ENCODE measurements at places on chromosomes 7 and 10.

- no peak for DNase-seq
These were observed 82.0 kb downstream of the SND1 start for GRCh38 chr7:127733986-127734385.

- DNase-seq: no peak
These were observed 1.1 kb downstream of the CYP26A1 start for GRCh38 chr10:93074597-93075368.

DNA sequence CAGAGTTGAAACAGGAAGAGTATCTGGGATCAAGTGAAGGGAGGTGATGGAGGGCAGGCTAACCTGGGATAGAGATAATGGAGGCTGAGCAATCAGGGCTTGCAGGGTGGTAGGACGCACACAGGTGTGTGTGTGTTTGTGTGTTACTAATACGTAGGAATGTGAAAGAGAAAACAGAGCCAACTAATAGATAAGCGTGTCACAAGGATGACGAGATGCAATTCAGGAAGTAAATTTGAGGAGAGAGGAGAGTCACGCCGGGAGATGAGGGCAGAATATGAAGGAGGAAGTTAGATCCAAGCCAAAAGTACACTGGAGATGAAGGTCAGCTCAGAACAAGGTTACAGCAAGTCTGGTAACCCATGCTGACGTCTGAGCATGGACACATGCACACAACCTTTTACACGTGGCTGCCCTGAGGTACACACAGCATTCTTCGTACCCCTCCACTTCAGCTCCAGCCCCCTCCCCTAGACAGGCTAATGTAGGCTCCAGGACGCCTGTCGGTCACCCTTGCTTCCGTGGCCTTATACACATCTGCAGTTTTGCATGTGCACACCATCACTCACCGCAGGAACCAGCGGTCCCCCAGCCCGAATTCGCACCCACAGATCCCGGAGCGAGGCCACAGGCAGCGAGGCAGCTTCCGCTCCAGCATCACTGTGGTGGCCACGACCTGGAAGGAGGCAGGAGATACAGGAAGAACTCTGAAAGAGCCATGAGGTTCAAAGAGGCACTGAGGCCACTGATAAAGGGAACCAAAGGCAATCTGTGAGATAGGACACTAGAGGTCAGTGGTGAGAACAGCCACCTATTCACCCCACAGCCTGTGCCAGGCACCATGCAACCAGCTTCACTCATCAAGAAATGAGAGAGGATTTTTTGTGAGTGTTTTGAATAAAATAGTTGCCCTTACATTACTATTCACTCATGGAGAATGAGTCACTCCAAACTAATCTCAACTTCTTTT, 23.7 kb upstream of the TRPV6 start:
- no peak for DNase-seq

- DNase-seq: no peak
These were observed 367.9 kb downstream of the TFEC start for GRCh38 chr7:115662676-115663075.

GRCh38 chr7:148782757-148783456, 84.2 kb downstream of the CUL1 start:
- no peak for DNase-seq

DNA sequence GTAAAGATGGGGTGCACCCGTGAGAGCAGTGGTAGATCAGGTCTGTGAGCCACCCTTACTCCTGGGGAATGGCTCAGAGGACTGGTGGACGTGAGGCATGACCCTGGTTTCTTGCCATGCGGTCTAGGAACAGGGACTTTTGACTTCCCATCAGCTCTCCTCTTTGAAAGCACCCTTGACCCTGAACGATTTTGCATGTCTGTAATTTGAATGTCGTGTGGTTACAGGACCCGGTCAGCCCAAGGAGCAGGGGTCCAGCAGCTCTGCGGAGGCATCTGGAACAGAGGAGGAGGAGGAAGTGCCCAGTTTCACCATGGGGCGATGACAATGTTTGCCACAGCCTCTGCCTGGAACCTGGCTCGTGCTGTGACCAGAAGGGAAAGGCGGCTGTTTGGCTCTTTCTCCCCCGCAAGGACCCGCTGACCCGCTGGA, 8.6 kb upstream of the ORAI2 start:
- no peak for DNase-seq

DNA sequence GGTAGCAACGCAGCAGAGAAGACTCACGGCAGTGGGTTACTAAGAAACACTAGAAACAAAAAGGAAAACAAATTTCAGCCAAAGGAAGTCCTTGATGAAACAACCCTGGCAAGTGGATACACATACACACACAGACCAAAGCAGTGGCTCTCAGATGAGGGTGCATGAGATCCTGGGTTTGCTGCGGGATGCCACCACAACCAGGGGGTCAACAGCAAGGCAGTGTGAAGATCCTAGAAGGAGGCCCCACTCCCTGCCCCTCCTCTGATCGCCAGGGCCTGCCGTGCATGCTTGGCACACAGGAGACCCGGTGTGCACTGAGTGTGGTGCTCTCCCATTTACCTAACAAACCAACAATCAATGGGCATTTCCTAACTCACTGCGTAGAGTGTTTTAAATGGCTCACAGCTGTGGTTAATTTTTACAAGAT, 252.3 kb upstream of the KLF14 start:
- no peak for DNase-seq

GRCh38 chr10:95414844-95415485, 124.2 kb upstream of the PDLIM1 start:
- DNase-seq: no peak

GRCh38 chr7:74216361-74216761, 6.6 kb downstream of the LAT2 start:
- no peak for DNase-seq

- peak; percentile 46 for DNase-seq
These were observed 9.1 kb upstream of the ZYX start for GRCh38 chr7:143372070-143372469.

DNA sequence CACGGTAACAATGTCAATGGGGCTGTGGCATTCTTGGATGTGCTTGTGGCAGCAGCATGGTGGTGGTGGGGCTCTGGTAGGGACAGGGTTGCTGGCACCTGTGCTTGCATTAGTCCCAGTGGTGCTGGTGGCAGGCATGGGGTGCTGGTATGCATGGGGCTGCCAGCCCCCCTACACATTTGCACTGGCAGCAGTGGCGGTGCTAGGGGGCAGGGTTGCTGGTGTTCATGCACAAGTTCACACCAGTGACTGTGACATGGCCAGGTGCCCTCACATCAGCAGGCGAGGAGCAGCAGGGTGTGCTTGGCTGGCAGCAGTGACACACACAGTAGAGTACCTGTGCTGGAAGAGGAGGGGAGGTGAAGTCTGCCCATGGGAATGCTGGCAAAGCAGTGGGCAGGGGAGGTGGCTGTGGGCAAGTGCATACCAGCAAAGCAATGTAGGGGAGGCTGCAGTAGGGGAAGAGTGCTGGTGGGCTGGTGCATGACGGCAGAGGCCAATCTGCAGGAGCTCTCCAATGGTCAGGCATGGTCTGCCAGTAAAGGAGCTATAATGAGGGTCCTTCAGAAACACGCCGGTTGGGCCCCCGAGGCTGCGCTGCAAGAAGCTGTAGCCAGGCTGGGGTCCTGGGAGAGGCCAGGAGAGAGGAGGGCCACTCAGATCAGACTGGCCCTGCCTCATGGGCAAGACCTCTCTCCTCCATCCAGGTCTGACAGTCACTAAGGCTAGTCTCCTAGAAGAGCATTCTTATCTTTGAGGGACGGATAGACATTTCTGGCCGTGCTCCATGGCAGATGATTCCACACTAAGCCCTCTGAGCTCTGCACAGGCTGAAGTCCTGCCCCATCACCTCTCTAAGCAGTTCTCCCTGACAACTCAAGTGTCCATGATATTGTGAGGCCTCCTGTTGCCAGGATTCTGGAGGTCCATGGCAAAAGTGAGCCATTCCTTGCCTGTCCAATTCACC, 406.4 kb downstream of the SEMA3D start:
- DNase-seq: no peak

GRCh38 chr7:135791543-135792362, 43.1 kb upstream of the FAM180A start:
- no peak for DNase-seq

DNA sequence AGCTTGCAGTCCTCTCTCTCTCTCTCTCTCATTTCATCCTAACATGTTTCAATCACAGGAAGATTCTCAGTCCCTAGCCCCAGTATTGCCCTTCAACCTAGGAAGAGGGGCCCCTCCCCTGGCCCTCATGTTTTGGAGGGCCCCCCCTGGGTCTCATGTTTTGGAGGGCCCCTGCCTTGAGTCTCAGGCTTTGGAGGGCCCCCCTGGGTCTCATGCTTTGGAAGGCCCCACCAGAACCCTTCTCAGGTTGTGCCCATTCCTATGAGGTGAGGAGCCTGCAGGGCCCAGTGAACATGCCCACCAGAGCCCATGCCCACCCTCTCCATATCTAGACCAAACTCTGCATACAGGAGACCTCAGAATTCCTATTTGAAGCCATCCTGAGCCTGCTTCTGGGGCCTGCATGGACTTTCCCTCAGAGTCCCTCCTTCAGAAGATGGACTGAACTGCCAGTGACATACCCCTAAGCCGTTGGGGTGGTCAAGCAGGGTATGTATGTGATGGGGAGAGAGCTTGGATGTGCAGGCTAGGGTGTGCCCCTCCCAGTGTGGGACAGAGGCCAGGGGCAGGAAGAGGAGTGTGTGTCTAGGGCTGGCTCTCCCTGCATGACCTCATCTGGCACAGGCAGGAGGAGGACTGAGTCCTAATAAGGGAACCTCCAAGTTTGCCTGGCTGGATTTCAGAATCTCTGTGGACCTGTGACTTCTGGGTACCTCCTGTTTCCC, 8.1 kb upstream of the VDAC2 start:
- DNase-seq: no peak

- no peak for DNase-seq
These were observed 18.3 kb downstream of the VOPP1 start for GRCh38 chr7:55554038-55554437.

GRCh38 chr10:78775891-78776290, 292.9 kb upstream of the ZMIZ1 start:
- DNase-seq: no peak

- no peak for DNase-seq
These were observed 65.9 kb downstream of the BBS9 start for GRCh38 chr7:33195264-33195663.

GRCh38 chr7:111867348-111867931, 305.1 kb upstream of the IMMP2L start:
- DNase-seq: no peak

DNA sequence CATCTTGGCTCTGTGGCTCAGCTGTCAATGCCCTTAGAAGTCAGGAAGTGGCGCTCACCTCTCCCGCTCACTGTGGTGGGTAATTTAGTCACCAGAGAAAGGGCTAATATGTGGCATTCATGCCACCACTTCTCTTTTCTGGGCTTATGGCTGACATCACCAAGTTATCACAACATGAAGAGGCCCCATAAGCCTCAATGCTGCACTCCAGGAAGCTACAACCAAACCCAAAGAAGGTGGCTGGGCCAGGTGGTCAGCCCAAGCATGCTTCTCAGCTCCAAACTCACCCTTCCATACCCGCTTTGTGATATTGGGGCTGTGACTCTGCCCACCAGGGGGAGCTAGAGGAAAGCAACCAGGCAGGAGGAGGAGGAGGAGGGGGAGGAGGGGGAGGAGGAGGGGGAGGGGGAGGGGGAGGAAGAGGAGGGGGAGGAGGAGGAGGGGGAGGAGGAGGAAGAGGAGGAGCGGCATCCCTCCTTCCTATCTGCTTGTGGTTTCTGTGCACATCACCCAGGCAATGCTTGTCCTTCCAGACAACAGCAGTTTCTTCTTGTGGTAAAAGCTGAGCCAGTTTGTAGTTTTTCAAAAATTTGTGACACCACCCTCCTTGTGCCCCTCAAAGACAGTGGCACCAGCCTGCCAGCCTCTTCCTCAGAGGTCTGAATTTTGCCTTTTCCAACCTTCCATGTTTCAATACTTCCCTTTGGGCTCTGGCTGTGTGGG, 42.1 kb downstream of the CYP26A1 start:
- DNase-seq: peak; percentile 65

GRCh38 chr10:49668684-49669083, 10.8 kb upstream of the C10orf53 start:
- no peak for DNase-seq

- no peak for DNase-seq
These were observed 63.1 kb downstream of the ZNF37A start for GRCh38 chr10:38157270-38157685.

DNA sequence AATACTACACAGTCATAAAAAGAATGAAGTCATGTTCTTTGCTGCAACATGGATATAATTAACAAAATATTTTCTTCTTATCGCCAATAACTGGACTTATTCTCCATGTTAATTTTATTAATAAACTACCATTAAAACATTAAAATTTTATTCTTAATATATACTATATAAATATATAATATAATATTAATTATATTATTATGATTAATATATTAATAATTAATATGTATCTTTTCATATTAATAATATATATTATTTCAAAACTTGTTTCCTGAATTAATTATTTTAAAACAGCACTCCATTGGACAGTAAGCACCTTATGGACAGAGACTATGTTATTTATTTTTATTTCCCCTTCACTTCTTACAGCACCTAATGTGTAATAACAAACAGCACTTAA, 182.8 kb downstream of the ARL4A start:
- no peak for DNase-seq

GRCh38 chr7:67550801-67551436, 554.3 kb downstream of the TYW1 start:
- DNase-seq: no peak

GRCh38 chr7:103134836-103135554, 13.9 kb downstream of the NAPEPLD start:
- DNase-seq: no peak

DNA sequence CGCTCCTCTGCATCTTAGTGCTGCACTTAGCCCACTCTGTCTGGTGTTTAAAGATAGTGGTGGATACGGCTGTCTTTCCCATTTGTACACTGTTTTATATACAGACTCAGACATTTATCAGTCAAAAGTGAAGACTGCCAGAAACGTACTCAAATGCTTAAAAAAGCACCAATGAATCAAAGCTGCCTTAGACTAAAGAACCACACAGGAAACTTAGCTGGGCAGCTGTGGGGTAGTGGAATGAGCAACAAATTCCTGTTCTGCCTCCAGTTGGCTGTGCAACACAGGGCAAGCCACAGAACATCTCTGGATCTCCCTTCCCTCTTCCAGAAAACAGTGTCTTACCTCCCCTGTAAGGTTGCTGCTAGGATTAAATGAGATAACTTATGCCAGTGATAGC, 76.0 kb downstream of the ATXN7L1 start:
- peak; percentile 23 for DNase-seq

DNA sequence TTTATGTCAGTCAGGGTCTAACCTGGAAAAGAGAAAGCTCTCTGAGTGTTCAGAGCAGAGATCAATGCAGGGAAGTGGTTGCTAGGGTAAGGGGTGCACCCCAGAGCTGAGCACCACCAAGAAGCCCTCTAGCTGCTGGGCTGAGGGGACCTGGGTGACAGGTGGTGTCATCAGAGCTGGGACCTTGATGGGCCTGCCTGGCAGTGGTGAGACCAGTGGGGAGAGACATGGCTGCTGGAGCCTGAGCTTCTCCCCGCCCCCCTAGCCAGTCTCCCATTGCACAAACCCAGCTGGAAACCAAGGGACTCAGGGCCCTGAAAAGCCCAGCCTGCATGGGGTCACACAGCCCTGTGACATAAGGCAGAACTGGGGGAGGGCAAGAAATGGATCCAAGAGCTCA, 49.1 kb upstream of the OSBPL3 start:
- DNase-seq: no peak

- DNase-seq: no peak
These were observed 187.9 kb downstream of the PLXDC2 start for GRCh38 chr10:20004087-20004523.

- no peak for DNase-seq
These were observed 587.0 kb downstream of the SDK1 start for GRCh38 chr7:3888096-3888495.

GRCh38 chr7:78226059-78226719, 427.6 kb downstream of the PHTF2 start:
- DNase-seq: peak; percentile 24

Data from stimulated activated CD4-positive, alpha-beta T cell treated with anti-CD3 and anti-CD28 coated beads, Interleukin-12 subunit alpha, Interleukin-12 subunit beta, amount 100 ng/mL, for 48 hours (primary cell).